Cardiac fibroblast (primary cell): ENCODE measurements at places on chromosomes 16 and 17.

GRCh38 chr17:39538866-39539265 is 68.9 kb downstream of the NEUROD2 start:
- no peak for DNase-seq

DNA sequence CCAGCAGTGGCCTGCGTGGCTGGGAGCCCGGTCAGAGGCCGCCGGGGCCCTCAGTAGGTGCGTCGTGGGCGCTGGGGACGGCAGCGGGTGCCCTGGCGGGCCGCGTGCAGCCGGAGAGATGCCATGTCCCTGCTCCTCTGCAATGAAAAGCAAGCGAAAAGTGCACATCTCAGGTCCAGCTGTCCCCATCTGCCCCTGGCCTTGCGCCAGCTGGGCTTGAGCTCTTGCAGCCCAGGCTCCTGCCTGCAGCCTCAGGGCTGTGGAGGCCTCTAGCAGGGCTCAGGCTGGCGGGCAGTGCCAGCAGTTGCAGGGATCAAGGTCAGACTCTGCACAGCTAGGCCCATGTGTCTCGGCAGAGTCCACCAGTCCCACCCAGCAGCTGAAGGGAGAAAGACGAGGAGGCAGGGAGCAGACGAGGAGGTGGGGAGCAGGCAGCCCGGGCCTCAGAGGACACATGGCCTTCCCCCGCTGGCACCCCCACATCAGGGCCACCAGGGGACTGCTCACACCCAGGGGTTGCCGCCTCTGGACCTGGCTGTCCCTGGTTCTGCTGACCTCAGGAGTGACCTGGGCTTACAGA is 11.2 kb downstream of the SLC16A3 start:
- DNase-seq = no peak

GRCh38 chr16:3152277-3152990 is 17.6 kb downstream of the ZNF213 start:
- DNase-seq = peak; percentile 95

- no peak for DNase-seq
These were observed 11.6 kb upstream of the MPHOSPH6 start for GRCh38 chr16:82181461-82182185.

- no peak for DNase-seq
These were observed 63.2 kb upstream of the RPL38 start for GRCh38 chr17:74140282-74140681.

DNA sequence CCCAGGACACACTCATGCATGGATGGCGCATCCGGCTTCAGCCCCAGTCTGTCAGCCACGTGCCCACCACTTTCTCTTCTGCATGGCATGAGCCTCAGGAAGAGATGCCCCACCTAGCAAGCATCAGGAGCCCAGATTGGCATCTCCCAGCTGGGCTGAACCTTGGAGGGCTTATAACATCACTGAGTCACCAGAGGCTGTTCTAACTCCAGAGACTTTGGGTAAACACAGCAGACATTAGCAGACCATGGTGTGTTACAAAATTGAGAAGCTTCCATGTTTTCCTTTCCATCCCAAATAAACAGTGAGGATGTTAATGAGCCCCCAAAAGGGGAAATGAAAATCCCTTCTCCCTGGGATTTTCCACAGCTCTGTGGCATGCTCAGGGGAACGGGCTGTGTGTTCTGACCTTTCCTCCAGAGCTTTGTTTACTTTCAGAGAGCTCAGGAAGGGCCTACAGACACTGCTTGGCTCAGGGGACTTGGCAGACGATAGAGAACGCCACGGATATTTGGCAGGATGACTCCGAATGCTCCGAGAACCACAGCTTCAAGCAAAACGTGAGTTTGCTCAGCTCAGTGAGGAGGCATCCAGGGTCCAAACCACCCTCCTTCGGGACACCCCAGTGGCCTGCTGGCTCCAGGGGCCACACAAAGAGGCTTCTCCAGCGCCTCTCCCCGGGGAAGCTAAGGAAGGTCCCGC is 16.5 kb downstream of the GLP2R start:
- DNase-seq = peak; percentile 86

DNA sequence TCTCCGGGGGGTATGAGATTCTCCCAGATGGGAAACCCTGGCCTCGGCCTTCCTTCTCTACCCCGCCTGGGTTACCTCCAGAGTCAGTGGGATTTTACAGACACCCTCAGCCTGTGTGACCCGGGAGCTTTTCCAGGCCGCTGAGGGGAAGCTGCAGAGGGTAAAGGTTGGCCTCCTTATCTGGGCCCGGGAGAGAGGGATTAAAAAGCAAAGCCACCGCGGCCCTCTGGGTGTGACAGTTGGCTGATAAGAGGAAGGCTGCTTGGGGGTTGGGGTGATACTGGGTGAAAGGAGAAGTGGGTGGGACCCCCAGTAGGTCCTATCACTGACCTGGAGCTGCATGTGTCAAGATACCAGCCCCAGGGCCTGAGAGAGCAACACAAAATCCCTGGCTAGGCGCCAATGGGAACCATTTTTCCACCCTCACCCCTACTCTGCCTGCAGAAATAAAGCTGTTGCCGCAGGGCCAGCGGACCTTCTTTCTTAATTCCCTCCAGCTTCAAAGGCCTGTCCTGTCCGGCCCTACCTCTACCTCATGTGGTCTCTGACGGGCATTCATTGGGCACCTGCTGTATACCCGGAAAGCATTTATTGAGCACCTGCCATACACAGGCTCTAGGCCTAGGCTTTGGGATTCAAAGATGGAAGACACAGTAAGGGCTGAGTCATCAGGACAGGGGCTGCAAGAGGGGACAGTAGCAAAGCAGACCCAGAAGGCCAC is 77.6 kb upstream of the GSE1 start:
- DNase-seq = no peak

DNA sequence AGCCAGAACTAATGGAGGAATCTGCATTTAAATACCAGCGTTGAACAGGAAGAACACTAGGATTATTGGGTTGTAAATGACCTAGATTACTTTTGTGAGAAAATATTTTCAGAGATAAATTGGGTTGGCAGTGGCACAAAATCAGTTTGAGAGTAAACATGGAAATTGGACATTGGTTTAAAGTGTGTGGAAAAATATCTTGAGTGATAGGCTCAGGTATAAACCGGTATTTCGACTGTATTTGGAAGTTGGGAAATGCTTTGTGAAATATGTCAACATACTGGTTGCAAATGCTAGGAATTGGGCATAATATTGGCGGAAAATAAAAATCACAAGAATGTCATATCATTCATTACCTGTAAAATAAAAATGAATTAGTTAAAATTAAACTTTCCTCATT is 15.1 kb downstream of the PRKAR1A start:
- DNase-seq = no peak

DNA sequence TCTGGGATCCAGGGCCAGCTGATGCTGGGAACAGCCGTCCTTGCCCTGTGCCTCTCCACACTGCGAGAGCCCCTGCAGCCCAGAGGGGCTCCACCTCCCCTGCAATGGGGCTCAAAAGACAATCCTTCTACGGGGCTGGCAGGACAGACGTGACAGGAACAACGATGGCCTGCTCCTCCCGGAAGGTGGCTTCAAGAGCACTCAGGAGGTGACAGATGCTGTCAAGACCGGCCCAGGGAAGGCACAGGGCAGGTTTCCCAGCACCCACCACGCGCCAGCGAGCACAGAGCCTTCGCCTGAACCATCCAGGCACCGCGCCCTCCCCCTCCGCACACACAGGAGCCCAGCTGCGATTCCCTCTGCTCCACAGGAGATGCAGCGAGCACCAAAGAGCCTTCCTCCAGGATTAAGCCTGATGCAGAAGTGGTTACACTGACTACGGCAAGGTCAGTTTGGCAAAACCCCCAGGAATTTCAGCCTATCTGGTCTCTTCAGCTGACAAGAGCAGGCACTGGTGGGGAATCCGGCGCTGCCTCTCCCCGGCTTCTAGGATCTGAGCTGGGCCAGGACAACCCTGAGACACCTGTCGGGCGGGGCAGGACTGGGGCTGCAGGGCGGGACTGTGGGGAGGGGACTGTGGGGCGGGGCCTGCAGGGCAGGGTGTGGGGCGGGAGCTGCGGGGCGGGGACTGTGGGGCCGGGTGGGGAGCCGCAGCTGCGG is 103.4 kb downstream of the ZNF778 start:
- no peak for DNase-seq

GRCh38 chr17:32658470-32659418 is 172.0 kb downstream of the CDK5R1 start:
- no peak for DNase-seq

- peak; percentile 97 for DNase-seq
These were observed 14.7 kb downstream of the KCTD19 start for GRCh38 chr16:67311607-67312488.

DNA sequence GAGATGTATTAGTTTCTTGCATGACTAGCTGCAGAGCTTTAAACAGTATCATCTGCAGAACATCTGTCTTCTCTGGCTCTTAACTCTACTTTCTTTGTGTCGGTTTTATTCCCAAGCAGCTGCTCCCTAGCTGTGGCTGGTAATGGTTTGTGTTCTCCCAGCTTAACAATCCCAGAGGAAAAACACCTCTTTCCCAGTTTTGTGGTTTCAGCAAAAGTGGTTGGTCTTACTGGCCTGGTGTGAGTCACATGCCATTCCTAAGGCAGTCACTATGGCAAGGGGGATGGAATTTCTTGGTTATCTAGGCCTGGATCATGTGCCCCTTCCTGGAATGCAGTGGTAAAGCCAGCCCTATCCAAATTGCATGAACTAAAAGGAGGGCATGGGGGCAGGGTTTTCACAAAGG is 27.5 kb downstream of the OMG start:
- DNase-seq = peak; percentile 97
